MG63 (cell line): ENCODE measurements at places on chromosomes 6 and 20.

DNA sequence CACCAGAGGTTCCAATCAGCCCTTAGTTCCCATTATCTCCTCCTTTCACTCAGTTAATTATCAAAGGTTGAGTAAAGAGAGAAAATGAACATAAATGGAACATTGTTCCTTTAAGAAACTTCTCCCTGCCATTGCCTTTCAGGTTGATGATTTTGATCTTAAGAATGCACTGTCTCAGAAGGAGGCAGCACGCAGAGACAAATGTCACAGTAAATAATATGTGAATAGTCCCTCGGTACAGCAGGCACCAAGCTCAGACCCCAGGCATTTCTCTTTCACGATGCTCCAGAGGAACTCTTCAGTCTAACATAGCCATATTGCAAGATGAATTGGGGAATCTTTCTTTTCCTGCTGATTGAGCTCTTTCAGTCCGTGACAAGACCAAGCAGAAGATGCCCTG, 435.3 kb upstream of the SPTLC3 start:
- DNase-seq = no peak

- DNase-seq = no peak
These were observed 2.0 kb downstream of the ROS1 start for GRCh38 chr6:117423754-117424153.

GRCh38 chr6:27049863-27050781, 197.4 kb upstream of the PRSS16 start:
- DNase-seq = no peak

- DNase-seq = no peak
These were observed 2.0 kb upstream of the SDC4 start for GRCh38 chr20:45350217-45350616.

DNA sequence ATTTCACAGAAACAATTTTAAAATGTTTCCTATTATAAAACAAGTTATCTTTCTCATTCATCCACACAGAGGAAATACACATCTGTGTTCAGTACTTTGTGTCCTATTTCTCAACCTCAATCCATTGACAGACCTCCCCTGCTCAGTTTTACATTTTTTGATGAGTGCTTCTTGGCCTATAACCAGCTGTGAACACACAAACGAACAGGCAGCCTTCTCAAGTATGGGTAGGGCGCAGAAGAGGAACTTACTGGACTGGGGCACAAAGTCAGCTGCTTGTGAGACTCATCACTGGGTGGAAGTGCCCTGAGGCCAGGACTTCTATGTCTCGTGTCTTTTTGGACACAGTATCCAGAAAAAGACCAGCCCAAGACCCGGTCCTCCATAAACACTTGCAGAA, 2.8 kb downstream of the RPS6KA2 start:
- DNase-seq = no peak

DNA sequence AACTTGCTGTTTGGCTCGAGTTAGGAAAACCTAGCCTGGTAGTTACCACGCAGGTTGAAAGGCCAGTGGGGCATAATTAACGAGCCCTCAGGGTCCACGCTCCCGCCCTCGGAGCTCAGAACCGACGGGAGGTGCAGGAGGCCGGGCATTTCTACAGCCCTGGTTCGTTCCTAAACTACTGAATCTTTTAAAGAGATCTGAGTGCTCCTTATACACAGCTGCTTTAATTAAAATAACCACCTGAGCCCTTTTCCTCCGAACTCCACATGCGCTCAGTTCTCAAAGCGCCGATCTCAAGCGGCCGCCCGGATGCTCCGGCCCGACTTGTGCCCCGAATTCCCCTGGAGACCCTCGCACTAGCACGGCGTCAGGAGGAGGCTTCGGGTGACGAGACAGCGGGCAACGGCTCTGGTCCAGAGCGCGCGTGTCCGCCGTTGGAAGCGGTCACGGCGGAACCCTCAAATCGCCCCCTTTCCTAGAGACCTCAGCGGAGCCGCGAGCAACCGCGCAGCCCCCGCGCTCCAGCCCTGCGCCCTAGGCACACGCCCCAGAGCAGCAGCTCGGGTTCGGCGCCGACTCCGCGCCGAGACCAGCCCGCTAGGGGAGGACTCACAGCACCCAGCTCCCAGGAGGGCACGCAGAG, 397 bp downstream of the WDR27 start:
- DNase-seq = peak; percentile 13

DNA sequence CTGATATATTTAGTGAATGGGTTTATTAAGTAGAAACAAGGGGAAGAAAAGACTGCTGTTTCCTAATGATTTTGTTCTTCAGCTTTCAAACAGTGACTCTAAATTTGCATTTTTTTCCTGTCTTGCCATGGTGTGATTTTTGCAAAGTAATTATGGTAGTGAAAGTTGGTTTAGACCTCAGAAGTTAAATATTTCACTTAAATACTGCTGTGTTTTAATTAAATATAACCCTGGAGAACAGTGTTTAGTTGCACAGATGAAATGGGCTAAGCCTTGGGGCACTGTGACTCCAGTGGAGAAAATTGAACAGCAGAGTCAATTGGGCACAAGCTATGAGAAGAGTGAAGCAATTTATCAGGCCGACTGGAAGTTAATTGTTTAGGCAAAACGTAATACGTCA, 111.1 kb upstream of the MCHR2 start:
- no peak for DNase-seq

- peak; percentile 5 for DNase-seq
These were observed 15.5 kb upstream of the CARMIL1 start for GRCh38 chr6:25263657-25264056.

GRCh38 chr6:119379809-119380208, 30.2 kb upstream of the MAN1A1 start:
- DNase-seq = no peak

- DNase-seq = peak; percentile 73
These were observed 4.2 kb downstream of the PRSS16 start for GRCh38 chr6:27251606-27252251.

DNA sequence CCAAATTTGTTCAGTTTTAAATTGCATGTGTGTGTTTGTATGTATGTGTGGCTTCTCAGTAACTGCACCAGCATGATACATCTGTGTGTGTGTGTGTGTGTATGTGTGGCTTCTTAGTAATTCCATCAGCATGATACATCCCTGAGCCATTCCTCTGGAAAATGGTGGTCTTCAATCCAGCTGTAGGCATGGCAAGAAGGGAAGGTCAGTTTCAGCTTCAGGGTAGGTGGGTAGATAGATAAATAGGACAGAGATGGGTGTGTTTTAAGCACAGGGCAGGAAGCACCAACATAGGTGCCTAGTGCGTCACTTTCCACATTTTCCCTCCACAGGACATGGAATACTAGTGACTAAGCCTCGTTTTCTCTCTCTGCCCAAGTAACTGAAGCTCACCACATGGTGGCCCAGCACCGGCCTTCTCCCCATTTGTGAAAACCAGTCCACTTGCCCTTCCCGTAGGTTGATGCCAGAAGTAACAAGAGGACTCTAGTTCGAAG, 82.9 kb downstream of the RPP40 start:
- DNase-seq = no peak

GRCh38 chr6:152697634-152698033, at the start of gene MYCT1:
MYCT1 (plus strand) TSS chr6:152697897; CDS start chr6:152697903, 6 bp downstream.
- no peak for DNase-seq
